ENCODE measurements at places on chromosomes 2 and 18.

DNA sequence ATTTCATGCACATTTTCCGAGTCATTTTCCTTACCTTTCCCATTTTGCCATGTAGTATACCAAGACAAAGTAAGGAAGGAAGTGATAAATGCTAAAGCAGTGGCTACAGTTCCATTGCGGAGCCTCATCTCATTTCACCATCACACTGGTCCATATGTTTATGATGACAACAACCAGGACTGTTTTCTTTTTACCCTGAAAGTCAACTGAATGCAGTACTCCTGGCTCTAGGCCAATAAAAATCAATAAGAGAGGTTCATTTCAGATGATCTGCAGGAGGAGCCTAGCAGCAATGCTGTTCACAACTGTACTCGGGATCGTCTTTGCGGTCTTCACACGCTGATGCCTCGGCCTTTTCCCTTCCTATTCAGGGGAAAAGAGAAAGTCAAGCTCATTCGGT, 4.7 kb downstream of the MGAT4A start:
- peaks cover 66% of the 10 kb centered on the region for H3K36me3 ChIP-seq
- H3K4me1 ChIP-seq = peaks cover 59% of the 10 kb centered on the region
- peak overlapping the region; percentile 88 for H3K4me3 ChIP-seq
- peak overlapping the region; percentile 79 for H3K27ac ChIP-seq
- DNase-seq = no peak

DNA sequence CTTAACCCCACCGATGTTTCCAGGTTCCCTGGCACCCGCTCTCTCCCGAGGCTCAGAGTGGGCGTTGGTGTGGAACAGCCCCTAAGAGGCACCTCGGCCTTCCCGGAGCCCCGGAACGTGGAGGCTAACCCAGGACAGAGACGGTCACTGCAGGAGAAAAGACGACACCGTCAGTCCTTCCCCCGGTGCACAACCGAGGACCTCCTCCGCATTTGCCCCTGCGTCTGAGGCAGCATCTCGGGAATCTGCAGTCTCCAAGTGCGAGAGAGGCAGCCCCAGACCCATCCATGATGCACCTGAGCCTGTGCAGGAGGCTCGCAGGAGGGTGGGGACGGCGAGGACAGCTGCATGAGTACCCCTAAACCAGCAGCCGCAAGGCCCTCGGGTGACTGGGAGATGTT, 204.9 kb upstream of the SALL3 start:
- DNase-seq = no peak
- H3K4me3 ChIP-seq = no peak overlapping the region
- H3K27me3 ChIP-seq = no peaks in the 10 kb centered on the region
- H3K4me1 ChIP-seq = no peaks in the 10 kb centered on the region

GRCh38 chr2:158009399-158009798, 92.3 kb upstream of the UPP2 start:
- no peaks in the 10 kb centered on the region for H3K27me3 ChIP-seq
- H3K36me3 ChIP-seq = no peaks in the 10 kb centered on the region
- H3K4me1 ChIP-seq = peaks cover 21% of the 10 kb centered on the region
- no peak for DNase-seq
- H3K4me3 ChIP-seq = no peak overlapping the region

DNA sequence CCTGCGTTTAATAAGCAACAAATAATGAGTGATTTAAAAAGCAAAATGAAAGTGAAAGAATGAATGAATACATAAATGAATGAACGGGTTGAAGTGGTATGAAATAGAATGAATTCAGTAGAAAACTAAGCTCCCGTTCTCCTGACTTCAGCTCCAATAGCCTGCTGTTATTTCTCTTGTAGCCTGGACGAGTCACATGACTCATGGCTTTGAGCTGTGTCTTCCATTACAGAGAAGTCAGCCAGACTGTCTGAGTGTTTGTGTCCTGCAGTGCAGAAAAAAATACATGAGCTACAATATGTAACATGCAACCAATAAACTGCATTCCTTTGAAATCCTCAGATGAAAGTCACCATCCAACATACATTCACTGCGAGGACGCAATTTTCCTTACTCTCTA, 21.2 kb downstream of the SCG2 start:
- no peaks in the 10 kb centered on the region for H3K4me1 ChIP-seq
- no peaks in the 10 kb centered on the region for H3K27me3 ChIP-seq
- H3K27ac ChIP-seq = no peak overlapping the region
- H3K4me3 ChIP-seq = no peak overlapping the region

GRCh38 chr2:98607104-98607503, 1.2 kb downstream of the COA5 start:
- peak overlapping the region; percentile 95 for H3K27ac ChIP-seq
- H3K4me1 ChIP-seq = peaks cover 63% of the 10 kb centered on the region
- no peaks in the 10 kb centered on the region for H3K27me3 ChIP-seq
- peak overlapping the region; percentile 92 for H3K4me3 ChIP-seq
- H3K36me3 ChIP-seq = peaks cover 24% of the 10 kb centered on the region

All from activated CD4-positive, alpha-beta T cell treated with anti-CD3 and anti-CD28 coated beads, Interleukin-2, amount 10 ng/mL, durations not matched to agents 7 days and 5 days (primary cell).